ENCODE measurements at places on chromosomes 4 and X. TPM values are rescaled to one million over a fixed set of nuclear protein-coding genes. Genes with fewer than 3 reads are reported as not detected.

The BCLAF3 gene
- 2.9 TPM for polyA plus RNA-seq

The FRMPD3 gene
- polyA plus RNA-seq, result 0.03 TPM

DNA sequence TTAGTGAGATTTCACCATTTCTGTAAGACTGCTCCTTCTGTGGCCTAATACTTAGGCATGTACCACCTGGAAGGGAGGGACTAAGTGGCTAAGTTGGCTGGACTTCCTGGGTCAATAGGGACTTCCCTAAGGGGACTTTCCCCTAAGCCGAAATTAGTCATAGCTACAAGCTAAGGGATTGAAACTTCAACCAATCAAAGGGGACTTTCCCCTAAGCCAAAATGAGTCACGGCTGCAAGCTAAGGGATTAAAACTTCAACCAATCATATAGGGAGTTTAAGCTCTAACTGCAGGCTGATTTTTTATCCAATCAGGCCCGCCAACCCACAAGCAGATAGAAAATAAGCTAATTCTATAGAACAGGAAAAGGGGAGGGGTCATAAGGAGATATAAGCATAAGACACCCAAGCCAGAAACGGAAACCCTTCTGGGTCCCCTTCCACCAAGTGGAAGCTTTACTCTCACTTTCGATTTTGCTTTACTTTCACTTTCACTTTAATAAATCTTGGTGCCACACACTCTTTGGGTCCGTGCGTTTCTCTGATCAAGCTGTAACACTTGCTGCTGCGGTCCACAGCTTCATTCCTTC, 382.8 kb downstream of the KLHL4 start:
- no peak for DNase-seq

- no peak for DNase-seq
Measured at GRCh38 chrX:54029529-54030143, 14.6 kb downstream of the PHF8 start.

DNA sequence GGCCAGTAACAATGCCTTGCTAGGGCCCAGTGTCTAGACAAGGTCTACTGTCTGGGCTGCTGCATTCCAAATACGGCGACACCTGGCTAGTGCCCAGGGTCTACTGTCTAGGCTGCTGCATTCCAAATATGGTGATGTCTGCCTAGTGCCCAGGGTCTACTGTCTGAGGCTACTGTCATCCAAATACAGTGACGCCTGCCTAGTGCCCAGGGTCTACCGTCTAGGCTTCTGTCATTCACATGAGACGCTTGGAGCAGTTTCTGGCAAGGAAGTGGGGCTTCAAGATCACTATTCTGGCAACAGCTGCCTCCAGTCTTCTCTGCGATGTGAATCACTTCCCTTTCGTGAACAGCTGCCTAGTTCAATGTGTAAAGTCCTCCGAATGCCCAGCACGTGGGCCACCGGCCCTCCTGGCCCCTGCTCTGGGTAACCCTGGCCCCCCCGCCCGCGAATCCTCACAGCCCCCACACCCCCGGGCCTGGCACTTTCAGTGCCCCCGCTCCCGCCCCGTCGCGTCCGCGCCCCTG, 12.7 kb downstream of the ACOX3 start:
- DNase-seq, result peak; percentile 68

Data from fibroblast of lung (primary cell).